ENCODE measurements at places on chromosomes 3 and 15.
A peak's percentile ranks its signal among the peaks of the same experiment; 100 is the strongest.

DNA sequence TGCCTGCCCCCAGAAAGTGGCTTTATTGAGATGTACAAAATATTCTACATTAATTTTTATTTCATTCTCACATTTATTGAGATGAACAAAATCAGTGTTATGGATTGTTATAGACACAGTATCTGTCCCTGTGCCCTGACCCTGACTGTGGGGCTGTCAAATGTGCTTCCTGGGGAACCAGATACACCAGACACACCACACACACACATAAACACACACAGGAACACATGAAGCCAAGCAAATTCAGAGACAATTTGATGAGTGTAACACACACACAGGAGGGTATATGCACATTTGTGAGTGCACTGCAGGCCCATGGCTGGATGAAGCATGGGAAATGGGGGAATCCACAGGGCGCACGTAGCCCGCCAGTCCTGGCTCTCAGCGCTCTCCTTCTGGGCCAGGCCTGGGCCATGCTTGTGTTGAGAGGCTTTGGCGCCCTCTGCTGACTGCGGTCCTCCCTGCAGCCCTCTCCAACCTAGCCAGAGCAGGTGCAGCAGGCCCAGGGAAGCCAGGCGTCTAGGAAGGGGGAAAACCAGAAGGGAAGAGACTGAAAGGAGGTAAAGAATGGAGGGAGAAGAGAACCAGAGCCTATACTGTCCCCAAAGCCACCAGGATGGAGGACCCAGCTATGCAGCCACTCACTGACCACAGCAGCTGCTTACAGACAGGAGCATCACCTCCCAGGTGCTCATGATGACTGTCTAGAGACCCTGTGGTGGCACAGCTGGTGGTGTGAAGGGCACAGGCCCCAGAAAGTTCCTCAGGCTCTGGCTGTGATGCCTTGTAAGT lies 18.0 kb upstream of the LOXL1 start:
- peak; percentile 77 for DNase-seq

DNA sequence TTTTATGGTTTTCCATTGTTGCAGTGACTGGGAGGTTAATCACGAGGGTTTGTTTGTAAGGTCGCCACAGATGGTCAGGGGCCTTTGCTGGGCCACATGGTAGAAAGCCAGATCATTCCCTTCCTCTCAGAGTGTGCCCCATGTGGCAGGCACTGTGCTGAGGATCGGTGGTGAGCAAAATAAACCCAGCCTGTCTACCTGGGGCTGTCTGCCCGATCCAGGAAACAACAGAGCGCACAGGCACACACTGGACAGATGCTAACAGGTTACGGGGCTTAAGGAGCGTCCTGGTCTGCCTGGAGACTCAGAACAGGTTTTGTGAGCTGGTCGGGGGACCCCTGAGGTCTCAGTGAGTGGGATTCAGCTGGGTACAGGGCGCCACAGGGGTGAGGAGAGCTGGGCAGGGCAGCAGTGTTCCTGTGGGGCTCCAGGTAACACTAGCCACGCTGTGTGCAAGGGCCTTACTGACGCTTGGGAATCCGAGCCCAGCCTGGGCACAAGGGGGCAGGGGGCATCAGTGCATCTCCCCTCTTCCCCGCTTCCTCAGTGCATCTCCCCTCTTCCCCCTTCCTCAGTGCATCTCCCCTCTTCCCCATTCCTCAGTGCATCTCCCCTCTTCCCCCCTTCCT lies 136.4 kb downstream of the DNAJB8 start:
- no peak for DNase-seq

GRCh38 chr15:29773816-29774215 lies 48.5 kb downstream of the TJP1 start:
- no peak for DNase-seq

DNA sequence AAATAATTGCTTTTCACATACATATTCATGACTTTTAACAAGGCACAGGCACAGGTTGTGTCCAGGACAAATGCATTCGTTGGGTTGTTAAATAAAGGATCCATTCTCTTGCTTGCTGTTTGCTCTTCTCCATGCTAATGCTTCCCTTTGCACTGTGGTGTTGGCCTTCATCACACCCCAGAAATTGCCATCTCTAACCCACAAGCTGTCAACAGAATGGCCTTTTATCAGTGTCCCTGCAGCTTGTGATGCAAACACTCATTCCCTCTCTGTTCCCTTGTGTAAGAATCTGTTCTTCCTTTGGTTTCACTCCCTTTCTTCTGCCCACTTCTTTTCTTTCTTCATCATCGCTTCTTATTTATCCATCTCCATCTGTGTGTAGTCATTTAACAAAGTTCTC lies 72.2 kb downstream of the SLC7A14 start:
- no peak for DNase-seq

- DNase-seq: no peak
These were observed 15.0 kb downstream of the TIGIT start for GRCh38 chr3:114308830-114309229.

GRCh38 chr15:94749811-94750617 lies 518.7 kb downstream of the MCTP2 start:
- DNase-seq: peak; percentile 39

DNA sequence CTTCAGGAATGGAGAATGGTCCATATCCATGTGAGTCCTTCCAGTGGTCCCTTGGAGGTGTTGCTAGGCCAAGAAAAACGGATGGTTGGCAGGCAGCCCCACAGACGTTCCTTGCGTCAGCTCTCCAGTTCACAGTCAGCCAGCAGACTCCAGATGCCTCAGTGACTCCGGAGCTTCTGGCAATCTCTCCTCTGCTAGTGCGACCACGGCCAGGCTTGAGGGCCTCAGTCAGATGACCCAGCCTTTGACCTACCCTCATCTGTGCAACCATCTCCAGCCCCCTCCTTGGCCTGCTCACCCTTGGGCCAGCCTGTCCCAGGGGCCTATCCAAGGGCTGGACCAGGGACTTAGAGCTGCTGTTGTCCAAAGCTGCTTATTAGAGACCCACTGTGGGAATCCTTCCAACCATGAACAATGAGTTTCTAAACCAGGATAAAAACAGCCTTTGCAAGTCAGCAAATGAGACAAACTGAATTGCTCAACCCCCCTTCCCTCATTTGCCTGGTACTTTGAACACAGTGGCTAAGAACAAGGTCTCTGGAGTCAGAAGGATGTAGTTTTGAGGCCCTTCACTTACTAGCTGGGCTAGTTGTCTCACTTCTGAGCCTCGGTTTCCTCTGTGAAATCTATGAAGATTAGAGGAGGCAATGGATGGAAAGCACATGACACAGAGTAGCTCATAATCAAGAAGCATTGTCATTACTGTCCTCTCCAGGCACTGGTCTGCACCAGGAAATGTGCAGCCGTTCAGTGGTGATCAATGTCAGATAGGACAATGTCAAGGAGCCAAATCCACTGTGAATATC lies 44.8 kb downstream of the ANP32A start:
- DNase-seq: no peak

- DNase-seq: peak; percentile 10
These were observed 71.9 kb upstream of the FBN1 start for GRCh38 chr15:48717458-48717857.

GRCh38 chr3:94115482-94115881 lies 52.6 kb downstream of the NSUN3 start:
- DNase-seq: peak; percentile 57

DNA sequence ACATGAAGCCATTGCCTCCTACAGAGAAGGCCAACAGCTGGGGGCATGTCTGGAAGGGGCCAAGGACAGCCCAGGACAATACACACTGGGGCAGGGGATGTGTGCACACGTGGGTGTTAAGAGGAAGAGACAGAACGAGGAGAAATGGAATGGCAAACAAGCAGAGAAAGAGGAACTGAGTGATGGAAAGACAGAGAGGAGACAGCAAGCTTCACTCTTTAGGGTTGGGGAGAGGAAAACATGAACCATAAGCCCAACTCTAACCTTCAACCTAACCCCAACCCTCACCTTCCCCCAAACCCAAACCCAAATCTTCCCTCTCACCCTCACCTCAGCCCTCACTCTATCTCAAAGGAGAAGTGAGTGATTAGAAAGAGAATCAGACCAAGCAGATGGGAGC lies 11.9 kb upstream of the PARL start:
- no peak for DNase-seq

DNA sequence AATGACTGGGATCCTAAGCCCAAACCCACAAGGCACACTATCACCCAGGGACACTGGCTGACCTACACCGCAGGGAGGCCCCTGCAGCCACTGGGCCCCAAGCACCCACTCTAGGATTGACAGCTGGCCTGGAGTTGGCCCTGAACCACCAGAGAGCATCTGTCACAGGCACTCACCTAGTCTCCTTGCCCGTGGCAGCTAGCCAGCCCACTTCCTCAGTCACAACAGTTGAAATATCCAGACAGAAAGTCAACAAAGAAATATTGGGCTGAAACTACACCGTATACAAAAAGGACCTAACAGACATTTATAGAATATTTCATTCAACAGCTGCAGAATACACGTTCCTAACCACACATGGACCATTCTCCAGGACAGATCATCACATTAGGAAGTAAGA lies 5.2 kb upstream of the SPINK8 start:
- no peak for DNase-seq

DNA sequence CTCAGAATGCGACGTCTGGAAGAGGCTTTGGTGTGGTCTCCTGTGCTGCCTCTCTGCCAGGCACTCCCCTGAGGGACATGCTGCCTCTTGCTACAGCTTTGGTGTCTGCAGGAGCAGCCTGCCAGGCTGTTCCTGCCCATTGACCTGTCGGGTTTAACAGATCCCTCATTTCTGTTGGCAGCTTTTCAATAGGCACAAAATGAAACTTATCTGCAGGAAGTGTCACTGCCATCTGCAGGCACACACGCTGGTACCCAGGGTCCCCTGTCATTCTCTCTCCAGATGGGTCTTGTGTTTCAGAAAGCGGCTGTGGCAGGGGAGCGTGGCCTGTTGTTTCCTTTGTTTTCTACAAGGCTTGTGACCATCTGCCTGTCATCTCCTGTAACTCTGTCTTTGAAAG lies 328.3 kb upstream of the CHRM5 start:
- DNase-seq: no peak

- peak; percentile 73 for DNase-seq
These were observed 436.0 kb upstream of the TPM1 start for GRCh38 chr15:62606376-62607113.

DNA sequence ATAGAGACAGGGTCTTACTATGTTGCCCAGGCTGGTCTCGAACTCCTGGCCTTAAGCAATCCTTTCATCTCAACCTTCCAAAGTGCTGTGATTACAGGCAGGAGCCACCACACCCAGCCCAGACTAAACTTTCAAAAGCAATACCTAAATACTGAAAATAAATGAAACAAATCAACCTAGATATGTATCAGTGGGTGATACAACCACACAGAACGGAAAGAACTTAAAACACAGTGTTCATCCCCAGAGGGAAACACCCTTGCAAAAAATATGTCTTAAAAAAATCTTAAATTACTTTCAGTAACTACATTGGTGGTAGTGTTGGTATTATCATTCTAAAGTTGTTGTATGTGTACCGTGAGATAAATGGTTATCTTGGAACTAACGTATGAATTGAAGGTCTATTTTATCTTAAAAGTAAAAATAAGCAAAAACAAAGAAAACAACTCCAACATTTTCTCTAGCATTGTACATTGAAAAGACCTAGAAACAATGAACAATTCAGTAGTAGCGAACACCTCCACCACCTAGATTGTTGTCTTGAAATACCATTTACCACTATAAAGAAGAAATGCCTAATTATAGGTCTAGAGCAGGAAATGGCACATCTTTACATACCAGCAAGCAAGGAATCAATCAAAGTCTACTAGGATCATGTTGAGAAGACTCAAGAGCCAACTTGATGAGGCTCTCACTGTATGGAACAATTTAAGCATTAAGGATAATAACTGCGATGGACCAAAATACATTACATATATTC lies 24.7 kb downstream of the SLTM start:
- DNase-seq: no peak

GRCh38 chr3:61986473-61986872 lies 386.9 kb downstream of the FEZF2 start:
- peak; percentile 15 for DNase-seq

DNA sequence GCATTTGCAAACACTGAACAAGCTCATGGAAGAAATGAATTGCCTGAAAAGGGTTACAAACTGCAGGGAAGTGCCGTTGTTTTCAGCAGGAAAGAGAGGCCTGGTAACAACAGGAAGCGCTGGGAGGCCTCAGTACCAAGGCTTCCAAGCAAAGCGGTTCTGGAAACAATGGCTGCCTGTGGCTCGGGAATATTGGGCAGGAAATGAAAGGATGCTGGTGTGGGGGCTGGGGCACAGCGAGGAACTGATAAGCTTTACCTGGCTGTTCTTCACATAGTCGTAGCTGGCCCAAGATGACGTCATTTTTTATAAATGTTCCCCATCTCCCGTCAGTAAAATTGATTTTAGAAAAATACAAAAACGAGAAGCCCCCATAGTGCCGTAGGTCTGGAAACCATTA lies 55.9 kb downstream of the ARHGAP31 start:
- no peak for DNase-seq

- DNase-seq: no peak
These were observed 38.0 kb upstream of the TM4SF1 start for GRCh38 chr3:149415484-149415883.

- no peak for DNase-seq
These were observed 14.8 kb downstream of the MUC13 start for GRCh38 chr3:124919756-124920155.

GRCh38 chr3:67526246-67526645 lies 128.2 kb downstream of the SUCLG2 start:
- DNase-seq: peak; percentile 73

DNA sequence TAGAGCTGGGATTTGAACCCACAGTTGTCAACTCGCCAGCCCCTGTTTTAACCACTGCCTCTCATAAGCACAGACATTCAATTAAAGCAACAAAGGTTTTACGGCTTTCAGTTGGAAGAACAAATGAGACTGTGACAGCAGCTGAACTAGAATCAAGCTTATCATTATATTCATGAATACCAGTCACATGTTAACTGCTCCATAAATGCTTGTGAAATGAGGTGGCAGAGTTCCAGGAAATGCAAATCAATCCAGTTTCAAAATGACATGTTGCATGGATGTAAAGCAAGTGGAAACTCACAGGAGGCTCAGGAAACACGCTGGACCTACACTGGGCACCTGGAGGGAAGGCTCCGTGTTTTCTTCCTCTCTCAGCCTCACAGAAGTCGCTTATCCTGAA lies 3.9 kb downstream of the GP5 start:
- peak; percentile 83 for DNase-seq

All from epithelial cell of esophagus (primary cell).